SW 1271 (cell line): ENCODE measurements at places on chromosomes 2 and 18.

- DNase-seq = no peak
Observed at GRCh38 chr2:197140045-197140444, 170.5 kb downstream of the ANKRD44 start.

- no peak for DNase-seq
Observed at GRCh38 chr2:17401096-17401495, 117.1 kb downstream of the RAD51AP2 start.

DNA sequence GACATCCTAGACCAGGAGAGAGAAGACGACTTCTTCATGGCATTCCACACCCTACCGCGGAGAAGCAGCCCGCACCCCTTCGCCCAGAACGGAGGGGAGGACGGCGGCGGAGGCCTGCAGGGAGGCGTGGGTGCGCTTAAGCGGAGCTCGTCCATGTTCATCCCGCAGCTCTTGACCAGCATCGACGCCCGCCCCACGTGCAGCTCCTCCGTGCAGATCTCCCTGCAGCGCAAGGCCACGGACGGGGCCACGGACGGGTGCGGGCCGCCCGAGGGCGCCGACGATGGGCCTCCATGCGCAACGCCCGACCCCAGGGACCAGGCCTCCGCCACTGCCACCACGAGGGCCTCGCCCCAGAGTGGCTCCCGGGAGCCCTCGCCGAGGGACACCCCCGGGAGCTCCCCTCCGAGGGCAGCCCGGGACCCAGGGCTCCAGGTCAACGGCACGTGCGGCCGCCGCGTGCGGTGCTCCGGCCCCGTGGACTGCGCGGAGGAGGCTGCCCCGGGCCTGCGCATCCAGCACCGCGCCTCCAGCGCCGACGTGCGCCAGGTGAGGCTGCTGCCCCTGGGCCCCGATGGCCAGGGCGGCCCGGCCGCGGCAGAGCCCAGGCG is 211.8 kb downstream of the NEDD4L start:
- DNase-seq = no peak

GRCh38 chr2:235498946-235499812 is 5.3 kb downstream of the AGAP1 start:
- no peak for DNase-seq

DNA sequence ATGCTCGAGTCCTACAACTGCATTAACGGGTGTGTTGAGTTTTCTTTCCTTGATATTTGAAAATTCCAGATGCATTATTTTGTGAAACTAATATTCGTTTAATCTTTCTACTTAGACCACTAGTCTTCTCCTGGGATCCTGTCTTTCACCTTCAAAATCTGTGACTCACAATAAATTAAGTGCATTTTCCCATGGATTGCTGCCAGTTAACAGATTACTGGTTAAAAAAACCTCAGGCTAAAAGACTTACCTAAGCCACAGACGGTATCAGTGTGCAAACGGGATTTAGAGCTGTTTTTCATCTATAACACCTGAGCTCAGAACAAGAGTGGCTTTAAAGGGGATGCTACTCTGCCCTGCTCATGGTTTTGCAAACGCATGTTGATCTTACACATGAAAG is 10.2 kb downstream of the FECH start:
- DNase-seq = no peak

DNA sequence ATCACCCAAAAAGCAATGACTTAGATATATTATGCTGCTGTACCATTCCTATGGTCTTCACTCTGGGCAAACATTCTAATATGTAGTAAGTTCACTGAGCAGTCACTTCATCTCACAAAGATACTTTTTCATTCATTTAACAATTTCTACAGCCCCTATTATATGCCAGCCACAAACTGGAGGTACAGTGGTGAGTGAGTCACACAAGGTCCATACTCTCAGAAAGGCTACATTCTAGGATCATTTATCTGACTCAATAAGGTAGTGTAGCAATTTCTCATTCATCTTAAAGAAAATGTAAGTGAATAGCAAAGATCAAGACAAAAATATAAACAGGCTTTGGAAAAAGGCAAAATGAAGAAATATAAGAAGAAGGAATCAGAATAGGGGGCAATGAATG is 40.5 kb downstream of the NHEJ1 start:
- DNase-seq = no peak

DNA sequence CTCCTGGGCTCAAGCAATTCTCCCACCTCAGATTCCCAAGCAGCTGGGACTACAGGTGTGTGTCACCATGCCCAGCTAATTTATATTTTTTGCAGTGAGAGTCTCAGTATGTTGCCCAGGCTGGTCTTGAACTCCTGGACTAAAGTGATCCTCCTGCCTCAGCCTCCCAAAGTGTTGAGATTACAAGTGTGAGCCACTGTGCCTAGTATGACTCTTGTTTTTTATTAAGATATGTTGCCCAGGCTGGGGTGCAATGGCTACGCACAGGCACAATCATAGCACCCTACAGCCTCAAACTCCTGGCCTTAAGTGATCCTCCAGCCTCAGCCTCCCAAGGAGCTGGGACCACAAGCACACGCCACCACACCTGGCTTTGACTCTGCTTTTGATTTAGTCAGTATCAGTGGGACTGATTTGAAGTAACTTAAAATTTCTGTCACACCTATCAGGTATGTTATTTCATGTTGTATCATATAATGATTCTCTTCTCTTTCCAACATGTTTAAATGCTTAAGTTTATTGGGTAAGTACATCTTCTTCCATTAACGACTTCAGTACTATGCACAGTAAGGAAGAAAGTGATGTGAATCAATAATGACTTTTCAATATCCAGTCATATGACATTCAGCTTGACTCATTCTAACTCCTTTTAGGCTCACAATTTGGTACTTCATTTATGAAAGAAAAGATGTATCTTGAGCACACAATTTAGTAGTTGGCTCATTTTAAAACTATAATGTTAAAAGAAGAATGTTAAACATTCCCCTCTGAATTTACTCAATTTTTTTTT is 6.3 kb downstream of the PPP4R3B start:
- DNase-seq = no peak

DNA sequence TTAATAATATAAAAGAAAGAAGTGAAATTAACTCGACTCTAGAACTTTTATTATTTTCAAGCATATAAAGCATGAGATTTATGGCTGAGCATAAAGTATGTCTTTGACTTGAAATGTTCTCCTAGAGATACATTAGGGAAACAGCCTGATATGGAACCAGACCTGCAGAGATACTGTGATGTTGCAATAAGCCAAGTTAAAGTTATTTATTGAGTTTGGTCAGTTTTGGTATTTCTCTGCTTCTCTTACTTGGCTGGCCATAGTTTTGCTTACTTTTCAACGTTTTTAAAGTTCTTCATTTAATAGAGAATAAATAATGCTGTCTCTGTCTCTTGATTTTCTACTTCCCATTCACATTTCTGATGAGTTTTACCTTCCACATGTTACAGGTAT is 76.0 kb downstream of the GFPT1 start:
- no peak for DNase-seq

DNA sequence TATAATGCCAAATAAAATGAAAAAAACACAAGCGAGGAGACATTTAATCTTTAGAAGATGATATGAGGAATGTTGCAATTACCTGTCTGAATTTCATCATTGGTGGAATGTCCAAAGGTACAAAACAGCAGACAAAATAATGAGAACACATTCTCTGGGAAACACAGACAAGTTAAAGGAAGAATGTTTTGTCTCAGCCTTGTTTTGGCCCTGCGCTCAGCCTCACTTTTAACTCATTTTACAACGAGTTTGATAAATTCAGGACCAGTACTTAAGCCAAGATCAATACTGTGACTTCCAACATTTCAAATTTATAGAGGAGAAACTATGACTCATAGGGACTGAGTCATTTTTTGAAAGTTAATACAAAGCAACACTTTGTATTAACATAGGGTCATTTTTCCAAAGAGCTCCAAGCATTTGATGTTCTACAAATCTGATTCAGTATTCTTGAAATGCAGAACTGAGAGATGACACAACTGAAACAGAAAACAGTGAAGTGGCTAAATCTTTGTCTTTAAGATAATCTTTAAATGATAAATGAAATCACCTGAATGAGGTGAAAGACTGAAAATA is 833.2 kb upstream of the CHAC2 start:
- peak; percentile 22 for DNase-seq

GRCh38 chr2:200247494-200247893 is 59.0 kb upstream of the SPATS2L start:
- no peak for DNase-seq

- DNase-seq = no peak
Observed at GRCh38 chr18:44635546-44635945, 45.1 kb upstream of the SETBP1 start.

DNA sequence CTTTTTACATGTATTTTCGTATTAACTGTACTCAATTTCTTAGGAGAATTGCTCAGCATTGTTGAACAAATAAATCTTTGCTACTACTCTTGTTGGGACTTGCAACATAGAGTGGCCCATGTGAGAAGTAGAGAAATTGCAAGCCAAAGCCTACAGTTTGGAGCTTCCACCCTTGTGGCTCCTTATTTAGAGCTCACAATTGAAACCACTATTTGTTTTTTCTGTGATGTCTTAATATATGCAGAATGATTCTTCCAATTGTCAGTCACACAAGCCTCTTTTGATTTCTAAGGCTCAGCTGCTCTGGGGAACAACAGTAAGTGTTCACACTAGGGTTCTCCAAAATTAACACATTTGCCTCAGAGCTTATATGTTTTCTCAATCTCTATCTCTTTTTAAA is 60.2 kb upstream of the GALNT13 start:
- DNase-seq = no peak

GRCh38 chr18:6406910-6407470 is 7.7 kb downstream of the L3MBTL4 start:
- DNase-seq = no peak

GRCh38 chr2:231701456-231702373 is 6.6 kb upstream of the PTMA start:
- no peak for DNase-seq

DNA sequence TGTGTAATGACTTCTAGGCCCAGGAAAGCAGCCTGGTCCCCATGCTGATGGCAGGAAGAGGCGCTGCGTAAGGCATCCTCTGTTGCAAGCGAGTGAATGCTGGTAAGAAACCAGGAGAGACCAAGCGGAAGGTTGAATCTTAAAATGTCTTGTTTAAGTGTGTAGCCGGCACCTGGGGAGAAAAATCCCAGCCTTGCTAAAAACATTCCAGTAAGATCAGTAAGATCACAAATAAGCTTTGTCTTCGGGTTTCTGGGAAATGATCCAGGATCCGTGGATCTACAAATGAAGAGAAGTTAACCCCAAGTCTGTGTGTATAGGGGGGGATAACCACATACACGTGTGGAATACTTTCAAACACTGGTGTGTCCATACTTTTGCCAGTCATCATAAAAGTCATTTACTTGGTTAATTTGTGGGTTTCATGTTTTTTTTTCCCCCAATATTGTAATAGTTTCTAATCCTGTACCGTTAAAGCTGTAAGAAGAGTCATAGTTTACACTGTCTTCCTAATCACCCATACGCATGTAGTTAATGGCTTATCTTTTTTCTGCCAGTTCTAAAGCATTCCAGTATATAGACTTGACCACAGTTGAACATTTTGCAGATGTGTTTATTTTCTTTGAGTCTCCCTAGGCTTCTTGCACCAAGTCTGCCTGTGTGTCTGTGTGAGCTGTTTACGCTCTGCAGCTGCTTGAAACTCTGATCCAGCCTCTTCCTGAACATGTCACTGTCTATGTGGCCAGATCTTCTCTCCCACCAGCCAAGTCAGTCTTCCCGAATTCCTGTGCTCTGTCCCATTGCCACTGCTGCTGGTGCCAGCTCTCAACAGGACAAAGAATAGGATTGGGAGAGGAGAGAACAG is 135.9 kb upstream of the ARL4C start:
- DNase-seq = no peak

DNA sequence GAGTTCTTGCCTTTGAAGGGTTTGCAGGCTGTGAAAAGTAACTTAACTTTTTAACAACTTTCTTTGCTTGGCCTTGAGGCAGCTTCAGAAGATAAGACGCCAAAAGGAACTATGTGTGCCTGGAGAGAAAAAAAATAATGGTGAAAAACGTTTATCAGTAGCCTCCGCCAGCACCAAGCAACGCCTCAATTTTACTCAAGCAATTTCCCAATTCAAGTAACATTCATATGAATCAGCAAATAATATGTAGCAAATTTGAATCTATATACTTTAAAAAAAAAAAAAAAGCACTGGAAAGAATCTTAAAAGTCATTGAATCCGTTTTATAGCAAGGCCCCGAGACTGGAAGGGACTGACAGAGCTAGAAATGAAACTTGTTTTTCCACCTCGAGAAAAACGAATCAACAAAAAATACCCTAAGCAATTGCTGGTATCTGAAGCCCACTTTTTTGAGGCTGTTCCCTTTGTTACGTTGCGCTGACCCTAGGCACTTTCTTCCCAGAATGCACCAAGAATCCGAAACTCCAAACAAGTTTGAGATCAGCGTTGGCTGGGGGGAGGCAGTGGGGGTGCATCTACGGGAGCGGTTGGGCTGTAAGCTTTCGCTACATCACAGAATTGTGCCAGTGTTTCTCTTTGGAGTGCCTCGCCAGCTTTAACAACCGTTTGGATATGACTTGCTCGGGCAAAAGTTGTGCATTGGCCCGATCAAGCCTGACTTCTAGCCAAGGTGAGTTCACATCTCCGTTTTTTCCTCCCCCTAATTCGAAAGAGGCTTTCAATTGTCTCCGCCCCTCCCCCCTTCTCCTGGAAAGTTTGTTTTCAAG is 2.7 kb upstream of the TGIF1 start:
- peak; percentile 65 for DNase-seq

GRCh38 chr18:77346208-77346810 is 96.7 kb downstream of the GALR1 start:
- DNase-seq = no peak

GRCh38 chr18:58054041-58054781 is 10.2 kb downstream of the NEDD4L start:
- DNase-seq = no peak

DNA sequence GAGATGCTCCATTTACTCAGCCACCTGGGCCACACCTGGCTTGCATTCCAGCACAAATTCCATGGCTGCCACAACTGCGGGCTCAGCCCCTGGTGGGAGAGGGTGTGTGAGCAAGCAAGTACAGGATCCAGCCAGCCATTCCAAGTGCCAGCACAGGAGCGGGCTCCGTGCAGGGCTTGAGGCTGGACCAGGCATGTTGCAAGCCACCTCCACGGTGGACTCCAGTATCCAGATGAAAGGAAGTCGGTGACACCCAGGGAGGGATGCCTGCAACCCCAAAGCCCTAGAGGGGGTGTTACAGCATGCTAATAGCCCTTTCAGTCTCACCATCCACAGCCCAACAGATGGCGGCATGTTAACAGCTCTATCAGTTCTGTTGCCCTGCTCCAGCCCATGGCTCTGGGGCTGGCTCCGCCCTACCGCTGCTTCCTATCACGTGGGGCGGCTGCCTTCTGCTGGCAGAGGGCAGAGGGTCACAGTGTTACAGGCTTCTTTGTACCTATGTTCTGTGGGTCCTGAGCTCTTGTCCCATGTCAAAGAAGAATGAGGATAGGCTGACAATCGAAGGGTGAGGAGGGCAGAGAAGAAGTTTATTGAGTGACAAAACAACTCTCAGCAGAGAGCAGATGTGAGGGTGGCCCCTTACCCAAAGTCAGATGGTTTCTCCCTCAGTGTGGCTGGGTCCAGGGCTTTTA is 11.7 kb upstream of the GORASP2 start:
- DNase-seq = no peak

GRCh38 chr2:74390606-74391005 is 10.5 kb upstream of the DCTN1 start:
- DNase-seq = no peak
